ENCODE measurements at places on chromosomes 5 and 9. TPM values are rescaled to one million over a fixed set of nuclear protein-coding genes. Genes with fewer than 3 reads are reported as not detected.

DNA sequence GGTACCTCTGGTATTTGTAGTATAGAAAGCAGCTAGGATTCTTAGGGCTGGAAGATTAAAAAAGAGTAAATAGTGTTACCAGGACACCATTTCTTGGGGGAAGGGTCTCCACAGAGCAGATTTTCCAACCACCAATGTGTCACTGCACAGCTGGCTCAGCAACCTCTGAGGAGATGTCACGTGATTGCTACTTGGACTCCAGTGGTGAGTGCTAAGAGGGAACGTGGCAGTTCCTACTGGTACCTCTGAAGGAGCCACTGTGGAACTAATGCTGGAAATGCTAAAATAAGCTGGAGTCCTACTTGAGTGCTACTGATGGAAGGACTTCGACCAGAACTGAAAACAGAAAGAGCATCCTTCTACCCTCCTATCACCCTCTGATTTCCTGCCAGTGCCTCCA lies 36.1 kb upstream of the SPDL1 start:
- no peak for DNase-seq

GRCh38 chr5:180631549-180632383 lies 17.6 kb downstream of the FLT4 start:
- peak; percentile 51 for DNase-seq

Gene PCDHGB7
- 4.8 TPM for polyA plus RNA-seq

GRCh38 chr9:74498621-74499095 lies 1.5 kb downstream of the RORB start:
- DNase-seq = no peak

All from heart left ventricle (tissue), 16 donors.